Activated T-helper 9 cell treated with anti-CD3 and anti-CD28 coated beads, Interleukin-2, amount 50 U/mL, for 16 hours (primary cell): ENCODE measurements at places on chromosomes 7 and 10.

DNA sequence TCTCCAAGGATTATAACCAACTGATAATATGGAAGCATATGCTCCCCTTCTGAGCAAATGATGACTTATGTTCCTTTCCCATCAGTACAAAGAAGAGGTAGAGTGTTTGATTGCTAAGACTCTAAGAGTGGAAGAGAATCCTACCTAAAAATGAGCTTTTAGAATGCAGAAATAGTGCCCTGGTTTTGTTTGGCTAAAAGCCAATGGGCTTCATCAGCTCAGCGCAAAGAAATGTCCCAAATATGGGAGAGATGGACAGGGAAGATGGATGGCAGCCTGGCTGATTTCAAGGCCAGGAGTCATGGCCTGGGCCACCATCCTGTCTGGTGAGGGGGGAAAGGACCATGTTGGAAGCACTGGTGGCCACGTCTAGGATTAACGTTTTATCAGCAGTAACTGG is 60.2 kb downstream of the GPR26 start:
- DNase-seq = no peak

DNA sequence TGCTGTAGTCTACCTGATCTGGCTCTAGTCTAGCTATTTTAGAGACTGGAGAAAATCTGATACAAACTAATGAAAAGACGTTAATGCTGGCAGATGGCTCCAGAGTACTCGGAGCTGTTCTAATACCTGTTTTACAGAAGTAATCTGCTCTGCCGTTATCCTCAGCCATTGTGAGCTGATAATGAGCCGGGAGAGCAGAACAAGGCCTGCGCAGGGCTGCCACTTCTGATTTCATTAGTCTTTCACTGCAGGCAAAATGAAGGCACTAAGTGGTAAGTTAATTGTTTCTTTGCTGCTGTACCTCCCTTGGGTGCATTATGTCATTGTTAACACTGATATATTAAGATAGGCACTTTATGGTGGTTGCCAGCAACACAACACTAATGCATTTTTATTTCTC is 456.4 kb upstream of the PFKP start:
- no peak for DNase-seq

DNA sequence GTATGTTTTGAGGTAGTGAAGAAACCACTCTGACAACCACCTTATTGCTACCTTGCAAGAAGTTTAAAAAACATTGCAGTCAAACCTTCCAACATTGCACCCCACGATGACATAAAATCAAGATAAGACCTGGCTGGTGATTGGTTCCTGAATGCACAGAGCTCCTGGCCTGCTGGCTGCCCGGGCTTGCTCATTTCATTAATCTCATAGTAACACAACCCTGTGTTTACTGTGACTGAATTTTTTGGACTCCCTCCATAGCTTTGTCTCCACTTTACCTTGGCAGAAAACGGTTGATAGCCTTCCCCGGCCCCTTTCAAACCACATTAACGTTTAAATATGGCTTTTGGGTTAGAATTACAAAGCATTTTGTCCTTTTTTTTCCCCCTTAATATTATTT is 27.5 kb downstream of the VWA2 start:
- DNase-seq = no peak

GRCh38 chr10:61120805-61121204 is 176.8 kb upstream of the RHOBTB1 start:
- no peak for DNase-seq

DNA sequence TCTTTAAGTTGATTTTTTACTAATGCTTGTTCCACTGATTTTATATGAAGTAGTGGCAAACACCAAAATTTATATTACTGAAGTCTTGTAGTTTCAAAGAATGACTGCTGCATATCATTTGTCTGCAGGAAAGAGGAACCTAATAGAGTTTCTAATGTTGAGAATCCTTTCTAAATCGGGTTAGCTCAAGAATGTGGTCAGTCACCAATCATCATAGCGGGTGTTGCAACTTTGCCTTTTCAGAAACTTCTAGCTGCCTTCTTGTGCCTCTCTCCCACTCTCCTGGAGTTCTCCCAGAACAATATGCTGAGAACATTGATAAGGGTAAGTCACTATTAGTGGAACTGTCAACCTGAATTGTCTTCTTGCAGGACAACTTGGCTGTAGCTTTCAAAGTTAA is 524.8 kb upstream of the SORCS1 start:
- no peak for DNase-seq

- DNase-seq = no peak
These were observed 40.0 kb downstream of the MKI67 start for GRCh38 chr10:128086003-128086863.

GRCh38 chr7:23076772-23077171 is 28.8 kb upstream of the KLHL7 start:
- DNase-seq = no peak

GRCh38 chr10:126904818-126905701 is at the start of gene DOCK1:
Gene DOCK1, plus strand, starts transcription at chr10:126905428. Its CDS starts 90 bp downstream, at chr10:126905518.
- no peak for DNase-seq

GRCh38 chr7:69012149-69012548 is 586.1 kb upstream of the AUTS2 start:
- no peak for DNase-seq
